ENCODE measurements at places on chromosomes 6 and 20. TPM values are rescaled to one million over a fixed set of nuclear protein-coding genes. Genes with fewer than 3 reads are reported as not detected.

The CST5 gene
- polyA plus RNA-seq, result 0.30 TPM

The ULBP3 gene
- 9.7 TPM for polyA plus RNA-seq

The ADGRF5 gene
- 24.6 TPM for polyA plus RNA-seq

The KHDC1L gene
- 0.27 TPM for polyA plus RNA-seq

The KLHDC3 gene
- 106 TPM for polyA plus RNA-seq

The METTL24 gene
- 13.4 TPM for polyA plus RNA-seq

The TRIM15 gene
- polyA plus RNA-seq, result not detected

The AK9 gene
- polyA plus RNA-seq, result 11.4 TPM

The ADTRP gene
- 1.7 TPM for polyA plus RNA-seq

The STMN3 gene
- 28.6 TPM for polyA plus RNA-seq

The TNF gene
- not detected for polyA plus RNA-seq

The SPDEF gene
- polyA plus RNA-seq, result 0.09 TPM

The FAM217A gene
- polyA plus RNA-seq, result 1.6 TPM

The PDE10A gene
- 24.4 TPM for polyA plus RNA-seq

The KIF25 gene
- 0.13 TPM for polyA plus RNA-seq

The DLK2 gene
- 1.6 TPM for polyA plus RNA-seq

The NKX2-2 gene
- not detected for polyA plus RNA-seq

The ZBTB12 gene
- polyA plus RNA-seq, result 29.6 TPM

The NRSN1 gene
- 1.1 TPM for polyA plus RNA-seq

The PEX7 gene
- polyA plus RNA-seq, result 11.2 TPM

The ENPP4 gene
- 15.9 TPM for polyA plus RNA-seq

The SUPT3H gene
- polyA plus RNA-seq, result 24.1 TPM

The KCNQ2 gene
- polyA plus RNA-seq, result 8.9 TPM

The POPDC3 gene
- polyA plus RNA-seq, result 0.24 TPM

The CCR6 gene
- polyA plus RNA-seq, result not detected

The PPP1R18 gene
- polyA plus RNA-seq, result 42.6 TPM

The TCP11 gene
- polyA plus RNA-seq, result 3.2 TPM

The RIMS4 gene
- polyA plus RNA-seq, result 0.70 TPM
